ENCODE measurements at places on chromosomes 5 and 9.
A peak's percentile ranks its signal among the peaks of the same experiment; 100 is the strongest.

DNA sequence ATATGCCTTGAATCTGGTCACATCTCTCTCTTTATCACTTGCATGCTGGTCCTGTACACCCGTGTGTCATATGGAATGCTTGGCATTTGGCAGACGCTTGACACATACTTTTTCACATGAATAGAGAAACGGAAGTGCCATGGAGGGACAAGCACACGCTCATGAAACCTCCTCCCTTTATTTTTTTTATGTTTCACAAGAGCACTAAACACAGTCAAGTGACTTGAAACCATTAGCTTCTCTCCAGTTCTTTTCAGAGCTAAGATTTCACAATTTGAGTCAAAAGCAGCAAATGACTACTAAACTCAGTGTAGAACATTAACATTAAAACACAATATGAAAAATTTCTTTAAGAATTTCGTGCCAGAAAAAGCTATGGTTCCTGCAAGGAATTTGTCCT is 151.1 kb downstream of the DOCK2 start:
- DNase-seq, result peak; percentile 92

DNA sequence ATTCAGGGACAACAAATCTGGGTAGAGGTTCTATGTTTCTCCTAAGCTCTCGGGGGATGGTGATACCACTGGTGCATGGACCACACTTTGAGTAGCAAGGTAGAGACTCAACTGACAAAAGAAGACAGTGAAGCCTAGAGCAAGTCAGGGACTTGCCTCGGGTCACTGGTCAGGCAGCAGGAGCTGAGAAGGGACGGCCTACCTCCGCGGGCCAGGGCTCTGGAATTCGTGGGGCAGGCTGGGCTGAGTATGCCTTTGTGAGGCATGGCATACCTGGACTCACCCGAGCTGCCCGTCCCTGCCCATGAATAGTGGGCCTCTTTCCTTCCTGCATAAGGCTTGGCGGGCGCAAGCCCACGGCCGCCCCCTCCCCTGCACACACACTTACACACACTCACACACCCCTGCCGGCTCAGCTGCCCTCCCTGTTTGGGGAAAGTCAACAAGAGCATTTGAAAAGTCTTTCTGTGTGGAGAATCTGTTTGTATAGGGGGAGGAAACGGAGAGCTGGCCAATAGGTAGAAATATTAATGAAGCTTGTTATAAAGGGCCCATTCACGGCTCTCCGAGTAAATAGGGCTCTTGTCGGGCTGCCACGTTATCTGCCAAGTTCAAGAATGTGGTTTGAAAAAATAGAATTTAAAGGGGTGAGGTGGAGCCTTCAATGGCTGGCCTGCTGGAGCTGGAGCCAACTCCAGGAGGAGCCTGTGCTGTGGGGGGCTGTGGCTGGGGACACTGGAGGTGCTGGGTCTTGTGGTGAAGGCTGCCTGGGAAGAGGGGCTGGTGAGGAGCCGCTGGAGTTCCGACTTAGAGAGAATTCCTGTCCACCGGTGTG is 19.1 kb upstream of the KIF12 start:
- no peak for DNase-seq

DNA sequence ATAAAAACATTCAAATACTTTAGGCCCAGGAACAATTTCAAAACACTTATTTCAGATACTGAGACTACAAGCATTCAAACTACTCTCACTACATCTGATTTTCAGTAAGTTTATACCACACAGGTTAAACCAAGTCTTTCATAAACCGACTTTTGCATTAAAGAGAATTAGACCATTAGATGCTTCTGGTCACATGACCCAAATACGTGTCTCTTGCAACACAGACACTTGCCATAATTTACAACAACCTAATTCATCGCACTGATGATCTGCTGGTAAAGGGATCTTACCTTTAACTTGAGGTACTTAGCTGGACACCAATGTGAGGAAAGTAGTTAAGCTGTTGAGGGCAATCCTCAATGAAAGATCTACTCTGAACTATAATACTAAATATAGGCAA is 3.2 kb downstream of the HNRNPH1 start:
- DNase-seq, result no peak

DNA sequence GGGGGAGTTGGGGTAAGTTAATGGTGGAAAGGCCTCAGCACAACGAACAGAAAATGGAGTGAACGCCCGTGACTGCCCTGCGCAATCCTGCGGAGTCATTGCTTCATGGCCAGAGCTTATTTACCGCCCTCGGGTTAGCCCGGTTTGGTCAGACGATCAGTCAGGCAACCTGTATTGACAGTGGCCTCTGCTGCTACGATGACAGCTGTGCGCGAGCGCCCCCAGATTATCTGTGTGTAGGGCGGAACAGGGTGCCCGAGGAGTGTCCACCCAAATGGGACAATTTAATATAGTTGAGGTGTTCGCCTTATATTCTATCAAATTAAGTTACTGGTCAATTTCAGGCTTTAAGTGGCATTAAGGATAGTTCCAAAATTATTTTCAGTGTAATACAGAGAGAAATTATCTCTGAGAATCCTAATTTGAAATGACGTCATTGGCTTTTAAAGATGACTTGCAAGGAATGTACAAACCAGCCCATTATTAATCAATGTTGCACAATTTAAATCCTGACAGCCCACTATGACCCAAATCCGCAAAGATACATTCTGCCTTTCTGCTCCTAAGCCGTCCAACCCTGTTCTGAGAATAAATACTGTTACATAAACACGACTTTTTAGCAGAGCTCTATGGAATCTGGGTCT is 879 bp upstream of the UBQLN1 start:
- peak; percentile 52 for DNase-seq

DNA sequence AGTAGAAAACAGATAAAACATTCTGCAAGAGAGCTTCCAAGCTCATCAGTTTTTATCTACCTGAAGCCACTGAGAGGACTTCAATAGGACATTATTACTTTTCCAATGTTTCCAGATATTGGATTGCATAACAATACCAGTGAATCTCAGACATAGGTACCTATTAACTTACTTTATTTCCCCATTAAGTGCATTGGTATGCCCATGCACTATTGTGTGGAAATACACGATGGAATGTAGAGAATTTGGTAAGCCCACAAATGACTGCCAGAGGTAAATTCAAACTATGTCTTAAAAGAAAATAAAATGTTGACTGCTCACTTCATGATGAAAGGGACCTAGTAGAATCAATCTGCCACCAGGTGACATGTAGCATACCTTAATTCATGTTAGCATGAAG is 48.1 kb upstream of the PRR16 start:
- no peak for DNase-seq

- DNase-seq, result no peak
Measured at GRCh38 chr5:151070449-151070848, 10.4 kb downstream of the TNIP1 start.

DNA sequence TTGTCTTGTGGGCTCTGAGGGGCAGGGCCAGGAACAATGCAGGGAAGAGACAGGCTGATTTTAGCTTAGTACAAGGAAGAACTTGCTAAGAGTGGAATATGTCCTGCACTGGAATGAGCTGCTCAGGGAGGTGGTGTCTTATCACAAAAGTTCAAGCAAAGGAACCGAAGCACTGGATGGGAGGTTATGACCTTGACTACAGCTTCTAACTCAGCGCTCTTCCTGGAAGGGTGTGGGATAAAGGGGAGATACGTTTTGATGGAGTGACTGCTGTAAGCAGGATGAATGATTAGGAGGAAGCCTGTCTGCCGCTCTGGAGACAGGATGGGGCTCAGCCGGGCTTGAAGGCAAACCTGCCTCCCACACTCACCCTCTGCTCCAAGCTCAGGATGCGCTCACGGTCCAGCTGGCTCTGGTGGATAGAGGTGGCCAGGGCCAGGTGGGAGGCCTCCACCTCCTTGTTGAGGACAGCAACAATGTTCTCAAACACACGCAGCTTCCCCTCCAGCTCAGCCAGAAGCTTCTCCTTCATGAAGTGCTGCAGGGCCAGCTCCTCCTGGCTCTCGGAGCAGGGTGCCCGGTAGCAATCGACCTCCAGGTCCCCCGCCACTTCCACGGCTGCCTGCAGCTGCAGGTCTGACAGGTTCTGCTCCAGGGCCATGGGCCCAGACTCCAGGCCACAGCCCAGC is 13.5 kb downstream of the TRAF1 start:
- no peak for DNase-seq

- no peak for DNase-seq
Measured at GRCh38 chr5:74289691-74290090, 350.8 kb downstream of the ENC1 start.
